ENCODE measurements at places on chromosomes 6 and 20. TPM values are rescaled to one million over a fixed set of nuclear protein-coding genes. Genes with fewer than 3 reads are reported as not detected.
A peak's percentile ranks its signal among the peaks of the same experiment; 100 is the strongest.

- H3K27me3 ChIP-seq = no peaks in the 10 kb centered on the region
- no peaks in the 10 kb centered on the region for H3K36me3 ChIP-seq
- H3K27ac ChIP-seq = no peak overlapping the region
- H3K4me1 ChIP-seq = no peaks in the 10 kb centered on the region
- peak; percentile 2 for DNase-seq
Observed at GRCh38 chr6:10248378-10248843, 166.5 kb downstream of the TFAP2A start.

- H3K27ac ChIP-seq = no peak overlapping the region
- H3K4me1 ChIP-seq = no peaks in the 10 kb centered on the region
- no peaks in the 10 kb centered on the region for H3K27me3 ChIP-seq
- H3K36me3 ChIP-seq = no peaks in the 10 kb centered on the region
Observed at GRCh38 chr6:10146715-10147451, 268.0 kb downstream of the TFAP2A start.

The TUBB1 gene
- total RNA-seq = not detected

DNA sequence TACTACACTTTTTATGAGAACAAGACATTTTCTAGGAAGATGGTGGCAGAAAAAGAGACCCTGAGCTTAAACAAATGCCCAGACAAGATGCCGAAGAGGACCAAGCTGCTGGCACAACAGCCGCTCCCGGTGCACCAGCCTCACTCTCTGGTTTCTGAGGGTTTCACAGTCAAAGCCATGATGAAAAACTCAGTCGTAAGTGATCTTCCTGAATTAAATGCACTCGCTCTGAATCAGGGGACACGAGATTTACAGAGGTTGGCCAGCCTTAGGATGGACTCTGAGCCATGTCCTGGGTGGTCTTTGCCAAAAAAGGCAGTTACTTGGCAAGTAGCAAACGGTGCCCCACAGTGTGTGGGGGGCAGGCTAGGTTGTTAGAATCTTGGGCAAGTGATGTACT lies 423 bp downstream of the PACRG start:
- DNase-seq = no peak
- H3K4me1 ChIP-seq = no peaks in the 10 kb centered on the region
- no peak overlapping the region for H3K4me3 ChIP-seq
- no peaks in the 10 kb centered on the region for H3K27me3 ChIP-seq

The PPIL6 gene
- total RNA-seq = 0.18 TPM

DNA sequence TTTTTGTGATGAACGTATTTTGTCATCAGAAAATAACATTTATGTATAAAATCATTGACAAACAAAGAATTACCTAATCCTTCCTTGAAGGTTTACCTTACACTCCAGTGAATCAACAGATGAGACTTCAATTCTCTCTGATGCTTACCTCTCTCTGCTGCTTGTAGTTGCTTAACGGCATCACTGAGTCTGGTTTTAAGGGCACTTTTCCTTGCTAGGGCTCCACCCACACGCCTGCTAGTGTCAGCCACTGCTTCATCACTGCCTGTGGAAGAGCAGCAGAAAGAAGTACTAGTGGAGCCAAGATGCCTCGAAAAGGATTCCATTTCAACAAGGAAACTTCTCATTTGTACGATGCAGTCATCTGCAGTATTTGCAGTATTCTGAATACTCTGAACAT lies 63.0 kb downstream of the FAM229B start:
- peak overlapping the region; percentile 56 for H3K27ac ChIP-seq
- peaks cover 14% of the 10 kb centered on the region for H3K36me3 ChIP-seq
- peaks cover 10% of the 10 kb centered on the region for H3K4me1 ChIP-seq
- DNase-seq = peak; percentile 47

DNA sequence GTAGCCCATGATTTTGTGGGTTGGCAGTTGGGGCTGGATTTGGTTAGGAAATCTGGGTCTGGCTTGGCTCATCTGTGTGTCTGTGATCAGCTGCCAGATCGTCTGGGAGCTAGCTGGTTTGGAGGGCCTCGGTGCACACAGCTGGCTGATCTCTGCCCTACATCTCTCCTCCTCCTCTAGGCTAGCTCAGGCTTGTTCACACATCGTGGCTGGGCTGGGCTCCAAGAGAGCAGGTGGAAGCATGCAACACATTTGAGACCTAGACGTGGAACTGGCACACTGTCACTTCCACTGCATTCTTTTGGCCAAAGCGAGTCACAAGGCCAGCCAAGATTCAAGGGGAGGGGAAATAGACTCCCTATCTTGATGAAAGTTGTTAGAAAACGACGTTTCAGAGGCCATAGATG lies 15.9 kb downstream of the NDUFAF5 start:
- H3K27me3 ChIP-seq = no peaks in the 10 kb centered on the region
- 0 out of 2 replicates have a peak, but pooled peaks cover 2% of the 10 kb centered on the region for H3K4me1 ChIP-seq
- no peak overlapping the region for H3K4me3 ChIP-seq
- H3K27ac ChIP-seq = no peak overlapping the region
- peaks cover 30% of the 10 kb centered on the region for H3K36me3 ChIP-seq
- DNase-seq = peak; percentile 85

All from IMR-90 (cell line).